ENCODE measurements at places on chromosomes 11 and 22.

DNA sequence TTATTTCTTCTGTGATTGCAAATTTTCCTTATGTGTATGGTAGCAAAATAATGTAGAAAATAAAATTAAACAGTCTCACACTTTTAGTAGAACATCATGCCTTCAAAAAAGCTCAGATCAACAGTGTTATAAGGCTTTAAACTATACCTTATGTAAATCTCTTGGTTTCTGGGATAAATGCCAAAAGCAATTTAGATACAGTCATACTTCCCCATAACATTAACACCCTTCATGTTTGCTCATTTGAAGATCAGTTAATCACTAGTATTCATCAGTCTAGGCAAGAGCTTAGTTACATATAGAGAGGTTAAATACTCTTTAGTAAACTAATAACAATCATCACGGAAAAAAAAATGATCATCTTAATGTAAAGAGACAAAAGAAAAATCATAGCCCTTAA, 421.8 kb upstream of the ANO3 start:
- no peak for DNase-seq

DNA sequence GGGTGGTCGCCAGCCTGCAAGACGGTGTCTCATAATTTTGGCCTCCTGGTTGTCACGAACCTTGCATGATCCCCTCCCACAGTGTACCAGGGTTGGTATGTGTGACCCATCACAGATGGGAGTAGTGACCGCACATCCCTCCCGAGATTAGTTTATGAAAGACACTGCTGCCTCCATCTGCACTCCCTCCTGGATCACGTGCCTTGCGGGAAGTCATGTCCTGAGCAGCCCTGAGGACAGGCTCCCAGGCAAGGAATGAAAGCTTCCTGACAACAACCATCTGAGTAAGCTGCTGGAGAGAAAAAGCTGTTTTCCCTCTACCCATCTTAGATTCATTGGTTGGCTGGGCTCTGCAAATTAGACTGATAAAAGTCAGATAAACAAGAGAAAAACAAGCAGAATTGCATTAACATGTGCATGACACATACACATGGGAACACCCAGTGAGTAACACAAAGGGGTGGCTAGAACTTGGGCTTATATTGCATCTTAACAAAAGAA, 14.4 kb upstream of the PAMR1 start:
- no peak for DNase-seq

DNA sequence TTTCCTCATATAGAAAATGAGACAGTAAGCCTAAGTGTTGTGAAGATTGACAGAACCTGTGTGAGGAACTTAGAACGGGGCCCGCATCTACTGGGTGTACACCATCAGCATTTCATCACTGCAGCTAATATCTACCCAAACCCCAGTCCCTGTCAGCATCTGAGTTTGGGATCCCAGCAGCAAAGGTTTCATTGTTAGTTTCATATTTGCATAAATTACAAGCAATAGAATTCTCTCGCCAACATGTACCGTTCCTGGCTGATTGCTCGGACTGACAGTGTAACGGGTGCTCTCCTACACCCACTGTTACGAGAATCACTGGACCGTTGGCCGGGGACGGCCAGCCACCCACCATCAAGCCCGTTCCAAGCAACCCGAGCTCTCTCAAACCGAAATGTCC, 10.4 kb upstream of the TMPRSS6 start:
- DNase-seq, result no peak

GRCh38 chr11:22808571-22809197, 20.9 kb downstream of the SVIP start:
- DNase-seq, result no peak

DNA sequence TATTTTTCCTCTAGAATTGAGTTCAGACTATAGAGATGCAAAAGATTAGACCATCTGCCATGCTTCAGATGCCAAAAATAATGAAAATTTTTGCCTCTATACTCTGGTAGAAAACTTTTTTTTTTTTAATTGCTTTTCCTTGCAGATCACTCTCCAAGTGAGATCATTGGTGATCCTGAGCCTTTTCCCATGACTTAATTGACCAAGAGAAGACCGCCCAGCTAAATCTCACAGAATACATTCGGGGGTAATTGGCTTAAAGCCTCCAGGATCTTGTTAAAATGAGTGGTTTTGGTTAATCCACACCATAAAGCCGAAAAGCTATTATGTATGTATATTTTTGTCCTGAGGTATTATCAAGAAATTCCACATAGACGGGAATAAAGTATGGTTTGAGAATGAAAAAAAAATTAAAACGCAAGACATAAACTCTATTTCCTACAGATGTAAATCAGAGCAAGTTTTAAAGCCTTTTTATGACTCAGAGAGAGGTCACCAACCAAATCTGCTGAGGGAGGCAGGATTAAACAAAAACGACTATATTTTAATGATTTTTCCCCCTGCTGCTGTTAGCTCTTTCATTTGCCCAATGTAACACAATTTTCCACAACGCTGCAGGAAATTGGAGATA, 64.0 kb downstream of the PARVA start:
- no peak for DNase-seq

- DNase-seq, result no peak
Measured at GRCh38 chr22:44291265-44291664, 21.5 kb downstream of the SHISAL1 start.

- DNase-seq, result no peak
Measured at GRCh38 chr11:123362186-123362585, 67.9 kb upstream of the GRAMD1B start.

DNA sequence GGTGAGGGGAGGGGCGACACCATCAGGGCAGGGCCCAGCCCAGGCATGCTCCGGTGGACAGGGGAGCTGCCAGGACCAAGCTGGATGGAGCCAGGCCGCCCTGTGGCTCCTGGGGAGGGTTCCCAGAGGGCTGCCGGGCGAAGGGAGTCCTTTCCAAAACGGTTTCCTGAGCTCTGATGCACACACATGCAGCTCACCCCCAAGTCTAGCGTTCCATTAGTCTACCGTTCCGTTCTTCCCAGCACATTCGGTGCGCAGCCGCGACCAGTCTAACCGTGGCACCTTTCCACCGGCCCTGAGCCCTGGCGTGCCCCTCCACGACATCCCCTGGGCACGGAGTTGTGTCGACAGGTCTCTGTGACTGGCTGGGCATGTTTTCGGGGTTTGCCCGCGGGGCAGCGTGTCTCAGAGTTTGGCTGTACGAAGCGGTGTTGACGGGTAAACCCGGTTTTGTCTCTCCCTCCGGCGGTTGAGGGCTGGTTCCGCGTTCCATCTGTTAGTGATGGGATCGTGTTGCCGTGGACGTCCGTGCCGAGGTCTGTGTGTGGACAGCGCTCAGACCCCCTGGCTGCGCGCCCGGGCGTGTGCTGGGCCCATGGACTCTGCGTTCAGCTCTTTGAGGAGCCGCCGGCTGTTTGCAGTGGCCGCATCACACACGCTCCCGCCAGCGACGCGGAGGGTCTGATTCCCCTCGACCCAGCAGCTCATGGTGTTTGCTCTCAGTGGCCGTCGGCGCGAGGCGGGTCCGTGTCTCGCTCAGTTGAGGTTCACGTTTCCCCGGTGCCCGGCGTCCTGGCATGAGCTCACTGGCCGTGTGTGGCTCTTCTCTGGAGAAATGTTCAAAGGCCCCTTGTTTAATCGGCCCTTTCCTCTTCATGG, 121.2 kb downstream of the IGLL1 start:
- no peak for DNase-seq

- no peak for DNase-seq
Measured at GRCh38 chr11:92687724-92688123, 281.7 kb upstream of the MTNR1B start.

DNA sequence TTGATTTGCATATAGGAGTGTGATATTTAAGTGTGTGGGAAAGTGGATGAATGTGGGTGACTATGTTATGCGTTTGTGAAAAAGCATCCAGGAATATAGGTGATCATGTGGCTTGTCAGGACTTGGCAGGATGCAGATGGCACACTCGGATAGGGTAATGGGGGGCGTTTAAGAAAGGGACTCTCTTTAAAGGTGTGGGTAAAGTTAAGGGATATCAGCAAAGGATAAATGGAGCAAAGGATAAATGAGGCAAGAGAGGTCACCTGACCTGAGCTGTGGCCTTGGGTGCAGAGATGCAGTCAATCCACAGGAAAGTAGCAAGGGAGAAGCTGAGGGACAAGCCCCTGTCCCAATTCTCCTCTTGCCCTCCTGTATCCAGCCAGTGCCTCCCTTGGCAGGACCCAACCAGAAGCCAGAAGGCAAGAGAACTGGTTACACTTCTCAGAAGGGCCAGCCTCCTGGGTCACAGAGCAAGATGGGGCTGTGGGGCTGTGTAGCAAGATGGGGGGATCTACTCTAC, 47.5 kb upstream of the GRAMD1B start:
- no peak for DNase-seq

GRCh38 chr22:19565382-19566278, 41.4 kb upstream of the CLDN5 start:
- no peak for DNase-seq

GRCh38 chr11:126834149-126834548, 166.4 kb downstream of the KIRREL3 start:
- no peak for DNase-seq

DNA sequence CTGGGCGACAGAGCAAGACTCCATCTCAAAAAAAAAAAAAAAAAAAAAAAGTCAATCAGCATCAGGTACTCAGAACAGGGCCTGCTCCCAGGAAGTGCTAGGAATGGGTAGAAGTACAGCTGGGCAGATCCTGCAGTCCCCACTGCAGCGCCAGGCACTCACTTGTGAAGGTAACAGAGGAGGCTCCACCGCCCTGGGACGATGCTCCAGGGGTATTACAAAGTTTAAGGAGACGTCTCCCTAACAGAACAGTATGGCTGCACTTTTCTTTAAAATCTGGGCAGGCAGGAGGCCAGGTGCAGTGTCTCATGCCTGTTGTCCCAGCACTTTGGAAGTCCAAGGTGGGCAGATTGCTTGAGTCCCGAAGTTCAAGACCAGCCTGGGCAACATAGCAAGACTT, 1449.0 kb downstream of the BRD1 start:
- no peak for DNase-seq

DNA sequence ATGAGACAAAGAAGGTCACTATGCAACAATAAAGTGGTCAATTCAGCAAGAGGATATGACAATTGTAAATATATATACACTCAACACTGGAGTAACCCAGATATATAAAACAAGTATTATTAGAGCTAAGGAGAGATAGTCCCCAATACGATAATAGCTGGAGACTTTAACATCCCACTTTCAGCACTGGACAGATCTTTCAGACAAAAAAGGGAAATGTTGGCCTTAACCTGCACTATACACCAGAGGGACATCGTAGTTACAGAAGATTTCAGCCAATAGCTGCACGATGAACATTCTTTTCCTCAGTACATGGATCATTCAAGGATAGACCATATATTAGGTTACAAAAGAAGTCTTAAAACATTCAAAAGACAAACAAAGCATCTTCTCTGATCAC, 29.9 kb downstream of the PIWIL3 start:
- no peak for DNase-seq

DNA sequence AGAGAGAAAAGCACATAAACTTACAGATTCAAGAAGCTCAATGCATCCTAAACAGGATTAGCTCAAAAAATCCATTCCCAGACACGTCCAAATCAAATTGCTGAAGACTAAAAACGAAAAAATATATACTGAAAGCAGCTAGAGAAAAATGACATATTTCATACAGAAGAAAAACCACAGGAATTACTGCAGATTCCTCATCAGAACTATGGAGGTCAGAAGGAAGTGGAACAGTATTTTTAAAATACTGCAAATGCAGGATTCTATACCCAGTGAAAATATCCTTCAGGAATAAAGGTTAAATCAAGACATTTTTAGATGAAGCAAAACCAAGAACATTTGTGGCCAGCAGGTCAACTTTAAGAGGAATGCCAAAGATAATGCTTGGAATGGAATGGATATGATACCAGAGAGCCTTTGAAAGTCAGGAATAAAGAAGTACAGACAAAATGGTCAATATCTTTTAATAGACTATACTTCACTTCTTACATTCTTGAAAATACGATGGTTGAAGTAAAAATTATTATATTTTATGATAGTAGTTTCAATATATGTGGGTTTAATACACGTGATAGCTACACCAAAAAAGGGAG, 352.9 kb downstream of the CTTN start:
- no peak for DNase-seq

DNA sequence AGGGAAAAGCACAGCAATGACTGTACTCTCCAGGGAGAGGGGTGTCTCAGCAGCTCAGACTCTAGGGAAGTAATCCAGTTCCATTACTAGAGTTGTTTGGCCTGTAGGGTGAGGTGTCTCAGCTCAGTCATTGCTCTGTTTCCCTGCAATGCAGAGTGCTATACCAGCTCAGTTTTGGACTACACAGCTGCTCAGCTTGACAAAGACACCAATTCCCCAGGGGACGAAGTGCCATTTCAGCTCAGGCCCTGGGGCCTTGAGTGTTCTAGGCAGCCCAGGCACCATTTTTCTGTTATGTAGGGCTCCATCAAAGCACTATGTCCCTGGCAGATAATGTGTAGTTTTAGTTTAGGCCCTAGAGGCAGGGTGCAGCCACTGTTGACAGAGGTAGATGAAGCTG, 18.2 kb downstream of the CALCB start:
- DNase-seq, result no peak

GRCh38 chr11:24046731-24047130, 450.1 kb upstream of the LUZP2 start:
- no peak for DNase-seq

- no peak for DNase-seq
Measured at GRCh38 chr22:29074276-29074772, 1.5 kb downstream of the KREMEN1 start.

DNA sequence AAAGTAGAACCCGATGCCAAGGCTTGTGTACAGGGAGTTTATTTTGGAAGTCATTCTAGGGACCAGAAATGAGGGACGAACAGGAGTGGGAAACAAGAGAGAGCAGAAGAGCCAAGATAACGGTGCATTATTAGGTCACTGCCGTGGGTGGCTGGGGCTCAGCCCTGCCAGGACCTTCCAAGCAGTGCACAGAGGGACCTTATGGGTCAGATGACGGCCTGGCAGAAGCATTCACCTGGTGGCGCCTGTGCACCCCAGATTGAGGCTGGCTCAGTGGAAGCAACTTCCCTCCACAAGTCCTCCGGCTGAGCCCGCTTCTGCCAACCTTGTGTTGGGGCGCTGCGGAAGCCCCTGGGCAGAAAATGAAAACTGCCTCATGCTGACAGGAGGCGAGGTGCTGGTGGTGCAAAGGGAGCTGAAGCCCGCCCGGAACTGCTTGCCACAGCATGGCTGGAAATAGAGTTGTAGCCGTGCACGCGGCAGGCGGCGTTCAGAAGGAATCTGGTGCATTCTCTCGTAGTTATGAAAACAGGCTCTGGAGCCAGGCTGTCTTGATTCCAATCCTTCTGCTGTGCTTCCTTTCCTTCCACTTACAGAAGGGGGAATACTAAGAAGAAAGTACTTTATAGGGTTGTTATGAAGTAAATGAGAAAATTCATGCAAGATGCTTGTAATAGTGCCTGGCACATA, 22.2 kb upstream of the TP53I11 start:
- DNase-seq, result no peak

- DNase-seq, result no peak
Measured at GRCh38 chr11:44338698-44339529, 29.0 kb upstream of the ALX4 start.
